ENCODE measurements at places on chromosomes 2 and 18.
A peak's percentile ranks its signal among the peaks of the same experiment; 100 is the strongest.

GRCh38 chr2:233402789-233403188, 48.5 kb downstream of the DGKD start:
- peaks cover 55% of the 10 kb centered on the region for H3K36me3 ChIP-seq
- H3K27ac ChIP-seq, result peak overlapping the region; percentile 20
- H3K27me3 ChIP-seq, result no peaks in the 10 kb centered on the region
- peaks cover 52% of the 10 kb centered on the region for H3K4me1 ChIP-seq
- no peak overlapping the region for H3K4me3 ChIP-seq

GRCh38 chr2:45119038-45119437, 109.8 kb upstream of the SIX2 start:
- no peak for DNase-seq
- H3K36me3 ChIP-seq, result no peaks in the 10 kb centered on the region
- H3K27me3 ChIP-seq, result no peaks in the 10 kb centered on the region
- no peaks in the 10 kb centered on the region for H3K4me1 ChIP-seq

DNA sequence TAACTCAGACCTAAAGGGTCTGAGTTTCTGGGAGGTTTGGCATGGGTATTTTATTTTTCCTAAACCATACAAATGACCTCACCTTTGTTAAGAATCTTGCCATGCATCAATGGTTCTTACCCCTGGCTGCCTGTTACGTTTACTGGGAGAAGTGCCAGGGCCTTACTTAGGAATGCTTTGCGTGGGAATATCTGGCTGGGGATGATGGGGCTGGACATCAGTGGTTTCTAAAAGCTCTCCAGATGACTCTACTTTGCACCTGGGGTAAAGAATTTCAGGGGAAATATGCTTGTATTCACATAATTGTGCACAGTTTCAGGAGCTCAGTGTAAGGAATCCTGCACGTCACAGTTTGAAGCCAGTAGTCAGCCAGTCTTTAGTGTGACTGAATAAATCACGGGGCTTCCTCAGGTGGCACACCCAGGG, 18.2 kb upstream of the DAW1 start:
- peaks cover 11% of the 10 kb centered on the region for H3K27me3 ChIP-seq
- H3K4me1 ChIP-seq, result no peaks in the 10 kb centered on the region
- H3K27ac ChIP-seq, result no peak overlapping the region

DNA sequence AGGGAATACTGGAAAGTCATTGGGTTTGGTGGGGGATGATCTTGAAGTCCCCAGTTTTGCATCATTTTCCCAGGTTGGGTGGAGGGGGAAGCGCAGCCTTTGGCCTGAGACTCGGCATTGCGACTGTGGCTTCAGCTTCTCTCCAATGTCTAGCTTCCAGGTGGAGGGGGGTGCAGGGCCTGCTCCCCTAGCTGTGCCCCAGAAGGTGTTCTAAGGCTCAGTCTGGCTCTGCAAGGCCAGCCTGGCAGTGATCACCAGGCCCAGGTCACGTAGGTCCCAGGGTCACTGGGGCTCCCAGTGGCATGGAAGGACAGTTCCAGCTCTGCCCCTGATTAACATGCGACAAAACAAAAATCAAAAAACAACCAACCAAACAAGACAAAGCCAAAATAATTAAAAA, 56.9 kb upstream of the HAAO start:
- no peak for DNase-seq
- no peaks in the 10 kb centered on the region for H3K36me3 ChIP-seq
- no peak overlapping the region for H3K4me3 ChIP-seq
- H3K4me1 ChIP-seq, result no peaks in the 10 kb centered on the region
- H3K27me3 ChIP-seq, result no peaks in the 10 kb centered on the region

GRCh38 chr2:112679484-112679883, 33.7 kb downstream of the SLC20A1 start:
- DNase-seq, result no peak
- H3K4me1 ChIP-seq, result peaks cover 3% of the 10 kb centered on the region
- H3K36me3 ChIP-seq, result no peaks in the 10 kb centered on the region
- H3K27me3 ChIP-seq, result no peaks in the 10 kb centered on the region
- no peak overlapping the region for H3K4me3 ChIP-seq

DNA sequence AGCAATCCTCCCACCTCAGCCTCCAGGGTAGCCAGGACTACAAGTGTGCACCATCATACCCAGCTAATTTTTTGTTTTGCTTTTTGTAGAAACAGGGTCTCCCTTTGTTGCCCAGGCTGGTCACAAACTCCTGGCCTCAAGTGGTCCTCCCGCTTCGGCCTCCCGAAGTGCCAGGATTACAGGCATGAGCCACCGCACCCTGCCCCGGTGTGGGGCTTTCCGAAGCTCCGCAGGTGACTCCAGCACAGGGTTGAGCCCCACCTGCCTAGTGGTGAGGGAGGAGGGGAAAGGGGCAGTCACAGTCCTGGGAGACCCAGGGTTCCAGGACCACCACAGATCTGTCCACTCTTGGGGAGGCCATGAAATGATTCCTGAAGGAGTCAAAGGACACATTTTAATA, 5.2 kb downstream of the PRLH start:
- H3K27me3 ChIP-seq, result peaks cover 11% of the 10 kb centered on the region
- H3K36me3 ChIP-seq, result no peaks in the 10 kb centered on the region
- H3K4me1 ChIP-seq, result no peaks in the 10 kb centered on the region
- no peak overlapping the region for H3K27ac ChIP-seq
- DNase-seq, result no peak

GRCh38 chr2:9191041-9191481, 15.6 kb upstream of the ASAP2 start:
- H3K36me3 ChIP-seq, result no peaks in the 10 kb centered on the region
- no peak overlapping the region for H3K27ac ChIP-seq
- H3K27me3 ChIP-seq, result peaks cover 5% of the 10 kb centered on the region
- H3K4me3 ChIP-seq, result no peak overlapping the region

DNA sequence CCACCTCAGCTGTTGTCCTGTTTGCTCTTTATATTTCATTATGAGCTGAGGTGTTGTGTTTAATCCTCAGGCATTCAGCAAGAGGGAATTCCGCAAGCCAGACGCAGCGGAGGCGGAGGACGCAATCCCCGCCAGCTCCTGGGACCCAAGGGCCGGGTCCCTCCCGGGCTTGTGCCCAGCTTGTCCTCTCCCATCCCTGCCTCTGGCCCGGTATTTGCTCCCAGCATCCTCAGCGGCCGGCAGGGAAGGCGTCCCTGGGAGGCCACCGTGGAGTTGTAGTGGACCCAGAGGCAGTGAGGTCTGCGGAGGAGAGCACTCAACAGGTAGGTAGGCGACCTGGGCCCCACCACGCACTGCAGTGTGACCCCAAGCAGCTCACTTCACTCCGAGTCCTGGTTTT, 42.5 kb upstream of the FOSL2 start:
- H3K27me3 ChIP-seq, result no peaks in the 10 kb centered on the region
- no peak overlapping the region for H3K4me3 ChIP-seq
- H3K27ac ChIP-seq, result no peak overlapping the region
